ENCODE measurements at places on chromosomes 1 and 21.
A peak's percentile ranks its signal among the peaks of the same experiment; 100 is the strongest.

DNA sequence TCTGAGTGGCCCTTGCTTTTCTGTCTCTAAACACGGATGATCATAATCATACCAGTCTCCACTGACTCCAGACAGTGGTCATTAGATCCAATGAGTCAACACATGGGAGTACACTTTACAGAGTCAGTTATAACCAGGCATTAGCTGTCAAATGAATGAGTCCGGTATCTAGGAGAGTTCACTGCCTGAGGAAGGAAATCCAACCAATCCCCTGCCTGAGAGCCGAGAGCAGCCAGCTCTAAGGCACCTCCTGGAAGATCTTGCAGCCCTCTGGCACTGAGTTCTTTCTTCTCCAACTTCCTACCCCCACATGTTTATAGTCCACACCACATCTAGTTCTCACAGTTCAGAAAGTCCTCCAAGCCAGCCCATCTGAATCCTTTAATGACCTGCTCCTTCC, 29.4 kb upstream of the RBM15 start:
- DNase-seq: peak; percentile 70

GRCh38 chr1:181637998-181638397, 154.7 kb downstream of the CACNA1E start:
- no peak for DNase-seq

GRCh38 chr1:219505886-219506285, 107.0 kb downstream of the ZC3H11B start:
- DNase-seq: no peak

- DNase-seq: no peak
Observed at GRCh38 chr1:181801617-181802016, 259.9 kb downstream of the ZNF648 start.

DNA sequence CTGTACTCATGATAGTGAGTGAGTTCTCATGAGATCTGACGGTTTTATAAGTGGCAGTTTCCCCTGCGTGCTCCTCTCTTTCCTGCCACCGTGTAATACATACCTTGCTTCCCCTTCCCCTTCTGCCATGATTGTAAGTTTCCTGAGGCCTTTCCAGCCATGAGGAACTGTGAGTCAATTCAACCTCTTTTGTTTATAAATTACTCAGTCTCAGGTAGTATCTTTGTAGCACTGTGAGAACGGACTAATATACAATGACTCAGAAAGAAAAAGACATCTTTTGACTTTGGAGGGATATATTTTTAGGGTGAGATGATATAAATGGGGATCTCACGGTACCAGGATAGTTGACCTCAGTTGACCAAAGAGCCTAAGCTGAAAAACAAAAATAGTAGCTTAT, 74.7 kb upstream of the BACH1 start:
- DNase-seq: no peak

DNA sequence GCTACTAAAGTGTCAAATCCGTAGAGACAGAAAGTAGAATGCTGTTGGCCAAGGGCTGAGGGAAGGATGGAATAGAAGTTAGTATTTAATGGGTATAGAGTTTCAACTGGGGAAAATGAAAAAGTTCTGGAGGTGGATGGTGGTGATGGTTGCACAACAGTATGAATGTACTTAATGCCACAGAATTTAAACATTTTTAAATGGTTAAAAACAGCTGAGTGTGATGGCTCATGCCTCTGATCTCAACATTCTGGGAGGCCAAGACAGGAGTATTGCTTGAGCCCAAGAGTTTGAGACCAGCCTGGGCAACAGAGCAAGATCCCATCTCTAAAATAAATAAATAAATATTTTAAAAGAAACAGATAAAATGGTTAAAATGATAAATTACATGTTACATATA, 44.5 kb downstream of the PIK3R3 start:
- peak; percentile 49 for DNase-seq

DNA sequence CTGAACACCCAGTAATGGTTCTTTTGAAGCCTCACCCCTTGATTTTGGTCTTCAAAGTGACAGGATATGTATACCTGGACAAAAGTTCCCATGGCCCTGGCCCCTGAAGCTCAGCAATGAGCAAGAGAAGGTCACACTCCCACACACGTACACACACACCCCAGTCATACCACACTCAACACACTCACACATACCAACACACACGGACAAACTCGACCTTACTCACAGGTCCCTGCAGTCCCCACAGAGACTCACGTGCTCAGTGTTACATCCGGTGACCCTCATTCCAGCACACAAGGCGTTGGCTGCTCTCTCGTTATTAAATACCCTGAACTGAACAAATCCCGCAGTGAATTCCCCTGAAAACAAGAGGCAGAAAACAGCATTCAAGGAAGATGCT, 5.9 kb downstream of the ITLN1 start:
- no peak for DNase-seq

DNA sequence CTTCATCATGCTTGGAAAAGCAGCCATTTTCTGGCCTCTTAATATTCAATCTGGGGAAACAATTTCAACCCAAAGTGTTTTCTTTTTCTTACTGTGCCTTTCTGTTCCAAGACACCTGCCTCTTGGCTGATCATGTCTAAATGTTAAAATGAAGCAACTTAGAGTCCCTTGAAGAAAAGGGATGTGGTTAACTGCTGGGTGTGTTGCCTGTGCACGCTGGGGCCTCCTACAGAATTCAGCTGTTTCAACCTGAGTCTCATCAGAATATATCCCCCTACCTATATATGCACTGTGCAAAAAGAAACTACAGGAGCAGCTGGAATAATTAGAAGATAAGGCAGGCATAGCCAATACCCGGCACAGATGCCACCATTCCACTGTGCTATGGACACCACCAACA, 222.0 kb downstream of the OMA1 start:
- DNase-seq: no peak

- no peak for DNase-seq
Observed at GRCh38 chr1:185534801-185535200, 199.4 kb upstream of the HMCN1 start.

GRCh38 chr1:208988811-208989222, 594.7 kb upstream of the CAMK1G start:
- peak; percentile 30 for DNase-seq

- DNase-seq: no peak
Observed at GRCh38 chr1:169259816-169260215, 107.8 kb downstream of the NME7 start.

DNA sequence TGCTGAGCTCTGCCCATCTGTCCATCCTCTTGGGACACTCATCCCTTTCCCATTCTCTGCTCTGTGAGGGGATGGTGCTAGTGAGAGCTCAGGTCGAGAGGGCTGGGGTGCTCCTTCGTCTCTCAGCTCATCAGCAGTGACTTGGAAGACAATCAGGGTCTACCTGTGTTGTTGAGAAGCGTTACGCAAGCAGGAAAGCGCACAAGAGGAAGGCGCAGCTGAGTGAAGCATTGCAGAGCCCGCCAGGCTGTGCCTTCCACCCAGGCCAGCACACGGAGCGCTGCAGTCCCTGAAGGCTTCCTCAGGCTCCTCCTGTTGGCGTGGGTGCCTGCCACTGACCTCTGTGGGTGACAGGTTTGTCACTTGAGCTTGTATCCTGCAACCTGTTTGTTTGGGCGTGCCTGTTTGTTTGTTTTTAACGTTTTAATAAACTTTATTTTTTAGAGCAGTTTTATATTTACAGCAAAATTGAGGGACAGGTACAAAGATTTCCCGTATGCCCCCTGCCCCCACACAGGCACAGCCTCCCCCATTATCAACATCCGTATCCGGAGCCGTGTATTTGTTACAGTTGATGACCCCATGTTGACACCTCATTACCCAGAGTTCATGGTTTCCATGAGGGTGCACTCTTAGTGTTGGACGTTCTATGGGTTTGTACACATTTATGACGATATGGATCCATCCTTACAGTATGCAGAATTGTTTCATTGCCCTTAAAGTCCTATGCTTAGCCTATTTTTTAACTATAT, 36.7 kb downstream of the ADARB1 start:
- DNase-seq: no peak

- DNase-seq: no peak
Observed at GRCh38 chr1:71835442-71835813, 446.9 kb downstream of the NEGR1 start.

DNA sequence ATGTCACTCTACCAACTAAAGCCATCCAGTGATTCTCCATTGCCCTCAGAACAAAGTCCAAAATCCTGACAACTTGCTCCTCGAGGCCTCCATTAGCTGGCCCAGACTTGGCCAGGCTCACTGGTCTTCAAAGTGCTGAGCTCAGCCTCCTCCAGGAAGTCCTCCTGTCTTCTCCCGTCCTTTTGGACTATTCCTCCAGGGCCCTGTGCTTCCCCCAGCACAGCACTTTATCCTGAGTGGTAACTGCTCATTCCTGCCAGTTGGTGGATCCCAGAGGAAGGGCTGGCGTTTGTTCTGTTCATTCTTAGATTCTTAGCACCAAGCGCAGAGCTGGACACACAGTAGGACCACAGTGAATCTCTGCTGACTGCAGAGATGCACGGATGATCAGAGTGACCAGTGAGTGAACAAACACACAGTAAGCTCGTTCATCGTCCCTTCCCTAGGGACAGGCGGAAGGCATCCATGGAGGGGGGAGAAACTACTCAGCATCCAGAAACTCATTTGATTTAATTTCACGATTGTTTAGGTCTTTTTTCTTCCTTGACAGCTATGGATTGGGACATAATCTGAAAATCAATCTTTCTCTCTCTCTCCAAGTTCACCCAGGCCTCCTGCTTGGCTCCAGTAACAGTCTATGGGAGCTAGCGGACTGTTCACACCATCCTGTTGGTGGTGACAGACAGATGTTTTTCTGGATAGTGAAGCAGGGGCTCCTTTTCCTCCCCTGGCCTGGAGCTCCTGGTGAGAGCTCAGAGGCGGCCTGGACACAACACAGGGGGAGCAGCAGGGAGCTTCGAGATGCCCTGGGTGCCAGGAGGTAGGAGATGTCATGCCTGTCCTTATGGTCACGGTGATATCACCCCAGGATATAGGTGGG, 180.2 kb downstream of the PTPRU start:
- no peak for DNase-seq

- DNase-seq: no peak
Observed at GRCh38 chr1:232393010-232393409, 236.9 kb downstream of the SIPA1L2 start.

DNA sequence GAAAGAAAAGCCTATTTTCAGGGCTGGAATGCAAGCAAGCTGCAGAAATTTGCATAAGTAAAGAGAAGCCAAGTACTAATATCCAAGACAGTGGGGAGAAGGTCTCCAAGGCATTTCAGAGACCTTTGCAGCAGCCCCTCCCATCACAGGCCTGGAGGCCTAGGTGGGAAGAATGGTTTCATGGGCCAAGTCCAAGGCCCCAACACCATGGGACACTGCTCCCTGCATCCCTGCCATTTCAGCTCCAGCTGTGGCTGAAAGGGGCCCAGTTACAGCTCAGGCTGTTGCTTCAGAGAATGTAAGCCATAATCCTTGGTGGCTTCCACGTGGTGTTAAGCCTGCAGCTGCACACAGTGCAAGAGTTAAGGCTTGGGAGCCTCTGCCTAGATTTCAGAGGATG, 16.9 kb upstream of the COL6A1 start:
- no peak for DNase-seq

DNA sequence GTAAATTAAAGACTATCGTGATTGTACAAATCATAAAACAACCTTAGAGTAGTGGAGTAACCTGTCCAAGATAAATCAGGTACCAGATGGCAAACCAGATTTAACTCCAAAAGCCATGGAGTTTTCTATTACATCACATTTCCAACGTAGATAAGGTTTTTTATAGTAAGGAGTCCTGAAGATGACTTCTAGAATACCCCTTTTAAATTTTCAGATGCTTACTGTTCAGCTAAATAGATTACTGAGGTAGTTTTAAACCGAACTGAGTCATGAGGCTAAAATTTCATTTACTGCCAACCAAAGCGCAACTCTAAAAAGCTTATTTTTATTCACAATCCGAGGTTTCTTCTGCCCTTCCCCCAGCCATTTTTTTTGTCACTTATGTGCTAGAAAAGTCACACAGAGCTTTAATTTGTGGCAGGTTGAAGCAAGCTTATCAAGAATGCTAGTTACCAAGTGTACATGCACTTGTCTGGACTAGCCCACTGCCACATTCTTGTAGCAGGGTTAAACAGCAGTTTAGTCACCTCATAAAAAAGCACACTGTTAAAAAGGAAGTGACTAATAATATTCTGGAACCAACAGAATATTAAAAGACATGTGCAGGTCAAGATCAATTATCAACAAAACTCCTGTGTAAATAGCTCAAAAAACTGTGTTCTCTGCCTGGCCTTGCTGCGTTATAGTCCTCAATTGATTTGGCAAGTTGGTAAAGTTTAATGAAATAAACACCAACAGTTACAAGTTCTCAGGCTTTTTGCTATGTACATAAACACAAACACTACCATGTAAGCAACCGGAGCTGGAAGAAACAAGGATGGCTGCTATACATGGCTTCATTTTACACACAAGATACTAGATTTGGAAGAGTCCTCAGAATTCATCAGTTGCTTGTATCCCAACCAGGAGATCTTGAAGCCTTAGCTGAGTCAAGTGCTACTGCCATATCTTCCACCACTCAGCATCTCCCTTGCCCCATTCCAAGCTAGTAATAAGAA, 180.3 kb upstream of the DMRTA2 start:
- DNase-seq: peak; percentile 9

DNA sequence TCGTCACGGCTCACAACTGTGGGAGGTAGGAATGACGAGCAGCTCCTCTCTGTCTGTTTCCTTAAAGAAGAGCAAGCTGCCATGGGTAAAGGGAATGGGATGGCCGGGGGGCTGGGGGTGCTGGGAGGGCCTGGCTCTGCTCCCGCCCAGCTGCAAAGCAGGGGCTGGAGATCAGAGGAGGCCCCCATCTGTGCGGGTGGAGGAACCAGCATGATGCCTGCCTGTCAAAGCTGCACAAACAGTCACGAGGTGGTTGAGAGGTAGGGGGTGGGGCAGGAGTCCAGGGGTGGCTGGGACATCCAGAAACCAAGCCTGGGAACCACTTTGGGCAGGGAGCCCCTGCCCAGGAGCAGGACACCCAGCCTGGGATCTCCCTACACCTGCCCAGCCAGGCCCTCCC, 12.6 kb downstream of the SLC41A1 start:
- no peak for DNase-seq

GRCh38 chr1:183998045-183998444, 39.5 kb downstream of the COLGALT2 start:
- no peak for DNase-seq

DNA sequence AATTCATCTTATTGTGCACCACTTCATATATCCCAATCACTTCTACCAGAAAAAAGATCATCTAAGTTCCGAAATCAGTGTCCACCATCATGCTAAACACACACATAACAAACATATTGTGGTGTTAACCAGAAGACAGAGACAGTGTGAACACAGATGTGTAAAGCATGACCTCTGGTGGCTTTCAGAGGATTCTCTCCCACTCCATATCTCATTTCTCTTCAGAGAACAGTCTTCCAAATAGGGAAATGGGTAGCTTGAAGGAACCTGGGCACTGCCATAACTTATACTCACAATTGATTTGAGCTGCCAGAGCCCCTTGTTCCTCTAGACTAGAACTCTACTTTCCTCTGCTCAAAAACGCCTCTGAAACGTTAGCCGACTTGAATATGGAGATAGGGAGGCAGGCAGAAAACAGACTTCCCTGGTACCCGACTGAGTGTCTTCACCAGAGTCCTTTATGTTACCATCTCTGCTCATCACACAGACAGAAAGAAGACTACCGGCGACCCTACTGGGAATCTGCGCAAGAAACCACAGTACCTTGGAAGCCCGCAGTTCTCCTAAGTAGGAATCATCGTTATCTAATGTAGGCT, 1.8 kb upstream of the ELAPOR1 start:
- no peak for DNase-seq

- DNase-seq: no peak
Observed at GRCh38 chr1:67827688-67828087, 5.6 kb downstream of the GNG12 start.

Measured in skeletal muscle cell (primary cell).